EL (cell line): ENCODE measurements at places on chromosomes 12 and 14.
A peak's percentile ranks its signal among the peaks of the same experiment; 100 is the strongest.

GRCh38 chr12:81468206-81468605 lies 290.9 kb downstream of the PPFIA2 start:
- peak; percentile 2 for DNase-seq

DNA sequence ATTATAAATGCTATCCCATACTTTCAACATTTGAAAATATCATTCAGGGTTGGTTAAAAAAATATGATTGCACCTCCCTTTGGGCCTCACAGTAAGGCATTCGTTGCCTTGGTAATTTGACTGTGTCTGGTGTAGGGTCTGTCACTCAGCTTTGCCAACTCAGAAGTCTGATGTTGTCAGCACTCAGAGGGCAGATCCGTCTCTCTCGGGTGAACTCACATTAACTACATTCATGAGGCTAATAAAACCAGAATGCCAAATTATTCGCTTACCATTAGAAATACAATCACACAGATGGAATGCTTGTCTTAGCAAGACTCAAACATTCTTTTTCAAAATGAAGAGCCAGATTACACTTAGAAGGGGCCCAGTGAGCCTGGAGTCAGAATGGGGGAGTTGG lies 53.0 kb downstream of the NPAS3 start:
- no peak for DNase-seq

DNA sequence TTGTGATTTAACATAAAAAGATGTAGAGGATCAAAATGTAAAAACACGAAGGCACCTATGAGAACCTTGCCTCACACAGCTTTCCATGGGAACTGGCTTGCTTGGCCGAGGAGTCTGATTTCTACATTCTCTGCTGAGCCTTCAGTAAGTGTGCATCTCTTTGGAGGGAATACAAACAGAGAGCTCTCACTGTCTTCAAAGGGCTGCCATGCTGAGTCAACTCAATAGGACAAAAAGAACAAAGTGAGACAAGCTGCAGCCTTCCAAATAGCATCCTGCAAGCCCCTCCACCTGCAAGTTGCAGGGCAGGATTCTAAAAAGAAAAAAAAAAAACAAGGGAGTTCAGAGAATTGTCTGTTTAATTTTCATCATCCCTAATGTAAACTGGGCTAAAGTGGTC lies 411.9 kb downstream of the NELL2 start:
- DNase-seq: no peak

DNA sequence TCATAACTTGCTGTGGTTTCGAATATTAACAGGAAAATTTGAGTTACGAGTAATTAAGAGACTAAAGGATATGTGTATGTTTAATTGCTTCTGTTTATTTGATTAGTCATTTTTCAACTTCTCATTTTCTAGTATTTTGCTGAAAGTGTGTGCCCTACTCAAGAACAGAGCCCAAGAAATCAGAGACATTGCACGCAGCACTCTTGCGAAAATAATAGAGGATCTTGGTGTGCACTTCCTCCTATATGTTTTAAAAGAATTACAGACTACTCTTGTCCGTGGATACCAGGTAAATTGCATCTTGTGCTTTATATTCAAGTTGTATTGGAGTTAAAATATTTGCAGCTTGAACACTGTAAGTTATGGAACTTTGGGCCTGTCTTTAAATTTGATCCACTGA lies 50.8 kb downstream of the ARL1 start:
- no peak for DNase-seq

DNA sequence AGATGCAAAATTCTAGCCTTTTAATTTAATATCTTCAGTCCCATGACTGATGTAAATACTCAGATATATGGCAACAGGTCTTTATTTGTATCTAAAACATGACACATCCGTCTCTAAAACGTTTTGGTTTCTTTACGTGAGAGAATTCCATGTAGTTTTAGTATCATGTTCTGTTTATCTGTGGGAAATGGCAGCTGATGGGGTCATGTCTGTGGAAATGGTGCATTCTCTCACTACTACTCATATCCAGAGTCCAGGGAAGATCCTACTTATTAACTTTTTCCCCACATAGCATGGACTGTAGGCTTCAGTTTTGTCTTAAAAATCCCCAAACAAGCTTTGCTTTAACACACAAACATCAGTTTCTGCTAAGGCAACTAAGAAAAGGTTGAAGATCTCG lies 53.8 kb downstream of the SPTLC2 start:
- DNase-seq: peak; percentile 84

- no peak for DNase-seq
Observed at GRCh38 chr14:20391505-20391904, 21.8 kb downstream of the TEP1 start.

- no peak for DNase-seq
Observed at GRCh38 chr12:52845946-52846345, 2.8 kb downstream of the KRT78 start.

DNA sequence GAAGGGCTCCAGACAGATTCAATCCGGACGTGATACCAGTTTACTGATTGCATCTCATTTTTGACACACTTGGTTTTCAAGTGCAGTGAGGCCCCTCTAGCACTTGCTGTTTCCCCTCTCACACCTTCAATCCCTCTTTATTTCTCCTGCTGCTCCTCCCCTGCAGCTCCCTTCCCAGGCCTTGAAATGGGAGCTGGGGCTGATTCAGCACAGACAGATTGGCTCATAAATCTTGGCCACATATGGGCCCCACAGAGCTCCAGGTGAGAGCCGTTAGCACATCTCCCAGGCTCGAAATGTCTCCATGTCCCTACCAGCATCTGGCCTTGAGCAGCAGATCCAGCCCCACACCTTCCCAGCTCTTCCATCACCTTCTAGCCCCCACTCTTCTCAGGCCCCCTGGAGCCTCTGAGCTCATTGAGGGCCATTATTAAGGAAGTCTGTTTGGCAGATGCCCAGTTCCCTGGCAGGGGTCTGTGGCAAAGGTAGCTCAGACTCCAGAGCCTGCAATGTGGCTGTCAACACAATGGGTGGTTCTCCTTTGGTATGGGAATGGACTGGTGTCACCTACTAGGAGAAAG lies 220.3 kb upstream of the FKBP4 start:
- DNase-seq: no peak

DNA sequence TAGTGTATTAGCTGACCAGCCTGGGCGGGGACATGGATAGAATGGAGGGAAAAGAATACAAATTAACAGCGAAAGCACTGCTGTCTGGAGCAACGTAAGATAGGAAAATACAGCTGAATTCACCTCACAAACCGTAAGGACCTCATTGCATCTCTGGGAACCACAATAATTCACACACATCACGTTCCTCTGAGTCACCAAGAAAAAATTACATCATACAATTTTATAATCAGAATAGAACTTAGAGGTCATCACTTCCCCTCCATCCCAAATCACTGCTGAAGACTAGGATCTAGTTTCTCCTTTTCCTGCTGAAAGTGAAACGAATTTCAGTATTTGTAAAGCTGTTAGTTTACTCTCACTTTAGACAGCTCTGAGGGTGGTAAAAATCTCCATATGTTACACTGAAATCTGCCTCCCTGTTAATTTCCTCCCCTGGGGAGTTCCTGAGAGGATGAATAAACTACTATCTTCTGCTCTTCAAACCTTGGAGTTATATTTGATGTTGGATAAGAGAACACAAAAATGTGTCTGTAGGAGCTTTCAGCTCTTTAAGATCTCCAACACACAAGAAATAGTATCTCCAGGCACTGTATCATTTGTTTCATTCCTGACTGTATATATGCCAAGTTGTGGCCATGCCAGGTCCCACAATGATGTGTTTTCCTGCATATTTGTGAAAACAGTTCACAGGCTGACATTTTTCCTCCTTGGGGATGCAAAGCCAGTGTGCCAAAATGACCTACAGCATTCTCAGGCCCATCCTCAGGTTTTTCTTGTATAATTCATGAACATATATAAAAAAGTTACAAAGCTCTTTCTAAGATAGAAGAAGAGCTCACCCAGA lies 63.8 kb upstream of the SSTR1 start:
- peak; percentile 93 for DNase-seq

DNA sequence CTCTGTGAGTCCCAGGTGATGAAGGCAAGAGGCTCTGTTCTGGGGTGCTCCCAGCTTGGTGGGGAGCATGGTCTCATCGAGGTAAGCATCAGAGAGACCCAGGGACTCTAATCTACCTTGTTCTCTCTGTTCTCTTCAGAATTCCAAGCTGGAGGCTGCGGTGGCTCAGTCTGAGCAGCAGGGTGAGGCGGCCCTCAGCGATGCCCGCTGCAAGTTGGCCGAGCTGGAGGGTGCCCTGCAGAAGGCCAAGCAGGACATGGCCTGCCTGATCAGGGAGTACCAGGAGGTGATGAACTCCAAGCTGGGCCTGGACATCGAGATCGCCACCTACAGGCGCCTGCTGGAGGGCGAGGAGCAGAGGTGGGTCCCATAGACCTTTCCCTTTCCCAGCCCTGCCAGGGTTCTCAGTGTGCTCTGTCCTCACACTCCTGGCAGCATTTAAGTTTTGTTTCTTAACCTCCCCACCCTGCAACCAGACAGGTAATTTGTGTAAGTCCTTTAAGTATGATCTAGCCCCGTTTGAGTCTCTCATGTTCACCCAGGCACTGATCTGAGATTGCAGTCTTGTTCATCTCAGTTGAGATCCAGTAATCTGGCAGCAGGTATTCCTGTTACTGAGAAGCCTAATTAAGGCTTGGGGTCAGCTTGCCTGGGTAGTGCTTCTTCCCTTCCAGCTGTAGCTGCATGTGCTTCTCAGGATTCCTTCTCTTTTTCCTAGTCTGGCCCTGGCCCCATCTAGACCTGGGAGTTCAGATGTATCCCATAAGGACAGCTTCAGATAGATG lies 14.8 kb upstream of the KRT81 start:
- DNase-seq: no peak

DNA sequence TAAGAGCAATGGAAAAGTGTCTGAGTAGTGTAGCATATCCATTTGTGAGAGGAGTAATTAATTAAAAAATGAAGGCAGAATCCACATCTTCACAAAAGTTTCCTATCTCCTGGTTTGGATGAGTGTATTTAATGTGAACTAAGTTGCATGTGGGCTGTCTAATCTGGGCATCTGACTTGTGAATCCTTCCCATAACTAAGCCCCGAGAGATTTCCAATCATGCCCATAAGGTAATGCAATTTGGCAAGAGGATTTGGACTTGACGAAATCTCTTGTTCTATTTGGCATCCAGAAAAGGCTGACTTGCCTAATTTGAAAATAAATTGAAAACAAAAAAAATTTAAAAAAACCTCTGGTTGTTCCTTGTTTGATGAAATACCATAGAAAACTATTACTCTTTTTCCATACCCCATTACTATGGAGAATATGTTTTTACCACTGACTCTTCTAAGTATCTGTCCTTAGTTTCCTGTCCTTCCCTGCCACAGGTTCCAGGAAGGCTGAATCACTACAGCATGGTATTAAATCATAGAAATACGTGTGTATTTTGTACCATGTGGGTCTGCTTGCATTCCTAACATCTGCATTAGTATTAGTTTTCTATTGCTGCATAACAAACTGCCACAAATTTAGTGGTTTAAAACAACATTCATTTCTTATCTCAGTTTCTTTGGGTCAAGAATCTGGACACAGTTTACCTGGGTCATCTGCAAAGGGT lies 48.4 kb downstream of the ETV6 start:
- DNase-seq: peak; percentile 76

DNA sequence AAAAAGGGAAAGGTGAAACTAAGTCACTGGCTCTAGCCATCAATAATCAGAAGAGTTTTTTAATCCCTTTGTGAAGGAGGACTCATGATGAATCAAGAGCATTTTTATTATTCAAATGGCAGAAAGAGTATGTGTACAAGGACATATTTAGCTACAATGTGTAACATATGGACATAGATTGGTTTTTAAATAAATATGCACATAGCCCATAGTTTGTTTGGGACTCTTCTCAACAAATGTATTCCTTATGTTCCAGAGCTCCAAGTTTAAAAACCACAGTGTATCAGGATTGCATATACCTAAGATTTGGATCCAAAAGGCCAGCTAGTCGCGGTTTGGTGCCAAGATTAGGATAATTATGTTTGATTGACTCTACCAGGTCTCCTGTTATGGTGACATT lies 104.2 kb downstream of the C12orf50 start:
- no peak for DNase-seq

DNA sequence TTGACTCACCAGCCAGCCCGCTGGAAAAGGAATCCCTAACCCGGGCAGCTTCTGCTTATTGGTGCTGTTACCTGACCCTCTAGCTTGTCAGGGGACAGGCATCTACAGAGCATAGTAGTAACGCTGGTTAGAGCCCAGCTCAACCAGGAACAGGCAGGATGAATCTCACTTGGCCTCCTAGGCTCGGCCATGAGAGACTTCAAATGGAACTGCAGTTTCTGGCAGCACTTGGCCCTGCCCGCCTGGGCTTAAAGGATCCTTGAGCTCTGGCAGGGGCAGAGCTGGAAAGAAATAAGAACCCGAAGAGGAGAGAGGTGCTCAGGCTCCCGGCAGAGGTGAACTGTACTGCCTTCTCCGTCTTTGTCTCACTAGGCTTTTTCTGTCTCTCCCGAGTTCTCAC lies 2.3 kb upstream of the LHX5 start:
- DNase-seq: no peak

DNA sequence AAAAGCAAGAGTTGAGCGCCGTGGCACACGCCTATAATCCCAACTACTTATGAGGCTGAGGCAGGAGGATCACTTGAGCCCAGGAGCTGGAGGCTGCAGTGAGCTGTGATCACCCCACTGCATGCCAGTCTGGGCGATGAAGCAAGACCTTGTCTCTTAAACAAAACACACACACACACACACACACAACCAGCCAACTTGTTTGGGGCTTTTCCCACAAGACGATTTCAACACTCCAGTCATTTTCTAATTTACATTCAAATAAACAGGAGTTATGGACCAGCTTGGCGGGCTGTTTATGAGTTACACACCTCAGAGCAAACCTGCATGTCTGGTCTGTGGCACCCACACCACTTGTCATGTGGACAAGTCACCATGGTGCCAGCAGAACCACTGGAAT lies 6.7 kb downstream of the GLTP start:
- no peak for DNase-seq

DNA sequence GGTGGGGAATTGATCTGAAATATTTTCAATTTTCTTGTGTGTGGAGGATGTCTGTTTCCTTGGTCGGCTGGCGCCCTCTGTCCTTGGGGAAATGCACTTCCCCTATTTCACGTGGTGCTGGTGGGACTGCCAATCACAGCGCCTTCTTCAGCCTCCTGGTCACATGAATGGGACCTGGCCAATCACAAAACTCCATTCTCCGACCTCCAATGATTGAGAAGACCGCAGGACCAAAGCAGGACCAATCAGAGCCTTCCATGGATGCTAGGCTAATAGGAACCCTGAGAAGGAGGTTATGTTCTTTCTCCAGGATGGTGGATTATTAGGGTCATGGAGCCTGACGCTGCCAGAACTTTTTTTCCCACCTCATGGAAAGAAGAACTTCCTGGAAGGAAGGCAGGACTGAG lies 188.7 kb downstream of the TTC8 start:
- peak; percentile 36 for DNase-seq

DNA sequence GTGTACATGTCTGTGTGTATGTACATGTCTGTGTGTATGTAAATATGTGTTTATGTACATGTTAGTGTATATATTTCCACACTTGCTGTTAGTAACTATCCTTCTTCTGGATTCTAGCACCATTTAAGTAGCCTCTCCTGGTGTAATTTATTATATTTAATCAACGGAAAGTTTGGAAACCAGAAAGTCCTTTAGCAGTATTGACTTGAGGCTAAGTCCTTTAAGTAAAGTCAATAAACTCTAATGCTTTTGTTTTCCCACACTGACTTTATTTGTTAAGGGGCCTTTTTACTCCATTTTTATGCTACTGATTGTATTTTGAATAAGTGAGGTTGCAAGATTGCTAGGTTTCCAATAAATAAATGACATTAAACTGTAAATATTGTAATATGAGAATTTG lies 876.4 kb upstream of the SEL1L start:
- no peak for DNase-seq
